ENCODE measurements at places on chromosomes 5 and 9.
A peak's percentile ranks its signal among the peaks of the same experiment; 100 is the strongest.

DNA sequence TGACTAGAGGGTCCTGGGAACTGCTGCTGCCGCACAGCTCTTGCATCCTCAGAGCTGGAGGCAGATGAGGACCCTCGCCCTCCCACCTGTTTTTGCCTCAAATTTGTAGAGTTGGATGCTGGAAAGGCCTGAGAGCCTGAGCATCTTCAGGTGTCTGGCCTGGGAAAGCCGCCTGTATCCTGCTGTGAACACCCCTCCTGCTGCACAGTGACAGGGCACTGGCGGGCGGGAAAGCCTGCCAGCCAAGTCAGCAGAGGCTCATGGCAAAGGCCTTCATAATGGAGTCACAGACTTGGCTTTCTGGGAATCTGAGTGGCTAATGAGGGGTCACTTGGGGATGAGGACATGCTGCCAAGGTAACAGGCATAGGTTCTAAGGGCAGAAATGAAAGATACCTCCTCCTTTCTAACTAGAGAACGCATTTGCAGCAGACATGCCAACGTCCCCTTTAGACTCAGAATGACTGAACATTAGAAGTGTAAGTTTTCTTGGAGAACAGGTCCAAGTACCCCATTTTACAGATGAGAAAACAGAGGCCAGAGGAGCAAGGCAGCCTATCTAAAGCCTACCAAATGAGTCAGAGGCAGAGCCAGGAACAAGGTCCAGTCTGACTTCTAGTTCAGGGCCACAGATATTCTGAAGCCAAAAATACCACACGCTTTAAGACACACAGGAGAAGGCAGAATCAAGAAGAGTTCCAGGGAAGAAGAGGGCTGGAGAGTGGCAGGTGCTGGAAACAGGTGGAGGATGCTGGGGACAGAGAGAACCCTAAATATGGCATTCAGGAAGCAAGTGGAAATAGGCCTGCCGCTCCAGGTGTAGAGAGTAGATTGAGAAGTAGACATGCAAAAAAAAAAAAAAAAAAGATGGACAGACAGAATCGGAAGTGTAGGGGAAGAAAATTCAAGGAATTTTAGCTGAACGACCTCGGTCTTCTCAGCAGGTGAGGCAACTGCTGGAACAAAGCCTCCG, 44.1 kb downstream of the EPB41L4B start:
- DNase-seq = no peak

GRCh38 chr5:157159209-157159751, 6.8 kb downstream of the GARIN3 start:
- no peak for DNase-seq

- peak; percentile 73 for DNase-seq
Observed at GRCh38 chr9:2727966-2728613, 10.8 kb downstream of the KCNV2 start.

- DNase-seq = no peak
Observed at GRCh38 chr5:17991775-17992174, 357.5 kb downstream of the TAF11L14 start.

DNA sequence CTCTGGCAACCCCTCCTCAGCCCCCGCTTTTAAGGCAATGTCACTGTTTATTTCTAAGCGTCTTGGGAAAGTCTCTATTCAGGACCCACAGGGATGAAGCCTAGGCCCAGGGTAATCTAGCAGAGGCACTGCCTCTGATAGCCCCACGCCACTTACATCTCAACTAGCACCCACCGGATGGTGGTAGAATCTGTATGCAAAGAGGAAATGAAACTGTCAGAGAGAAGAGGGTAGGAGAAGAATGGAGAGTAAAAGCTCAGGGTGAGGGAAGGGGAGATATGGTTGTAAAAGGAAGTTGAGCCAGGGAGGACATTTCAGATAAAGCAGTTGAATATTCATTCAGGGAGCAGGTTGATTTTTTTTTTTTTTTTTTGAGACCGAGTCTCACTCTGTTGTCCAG, 3.0 kb downstream of the FRRS1L start:
- no peak for DNase-seq

DNA sequence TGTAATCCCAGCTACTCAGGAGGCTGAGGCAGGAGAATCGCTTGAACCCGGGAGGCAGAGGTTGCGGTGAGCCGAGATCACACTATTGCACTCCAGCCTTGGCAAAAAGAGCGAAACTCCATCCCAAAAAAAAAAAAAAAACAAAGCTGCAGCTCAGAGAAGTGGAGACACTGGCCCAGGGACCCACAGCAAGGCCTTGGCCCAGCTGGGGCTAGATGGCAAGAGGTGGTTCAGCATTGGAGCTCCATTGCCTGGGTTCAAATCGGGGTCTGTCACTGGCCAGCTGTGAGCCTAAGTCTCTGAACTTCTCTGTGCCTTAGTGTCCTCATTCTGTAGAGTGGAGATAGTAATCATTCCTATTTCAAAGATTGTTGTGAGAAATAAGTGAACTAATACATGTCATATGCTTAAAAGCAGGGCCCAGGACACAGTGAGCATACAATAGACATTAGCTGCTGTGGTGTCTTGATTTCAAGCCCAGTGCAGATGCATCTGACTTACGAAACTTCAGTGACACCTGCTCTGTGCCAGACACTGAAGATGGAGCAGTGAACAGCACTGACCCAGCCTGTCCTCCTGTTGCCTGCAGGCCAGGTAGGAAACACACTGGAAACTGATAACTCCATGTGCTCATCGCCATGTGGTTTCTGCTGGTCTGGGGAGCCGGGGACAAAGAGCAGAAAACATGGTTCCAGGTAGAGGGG, 127.7 kb downstream of the C9orf50 start:
- no peak for DNase-seq

GRCh38 chr5:171762903-171763302, 22.7 kb upstream of the SMIM23 start:
- DNase-seq = no peak

DNA sequence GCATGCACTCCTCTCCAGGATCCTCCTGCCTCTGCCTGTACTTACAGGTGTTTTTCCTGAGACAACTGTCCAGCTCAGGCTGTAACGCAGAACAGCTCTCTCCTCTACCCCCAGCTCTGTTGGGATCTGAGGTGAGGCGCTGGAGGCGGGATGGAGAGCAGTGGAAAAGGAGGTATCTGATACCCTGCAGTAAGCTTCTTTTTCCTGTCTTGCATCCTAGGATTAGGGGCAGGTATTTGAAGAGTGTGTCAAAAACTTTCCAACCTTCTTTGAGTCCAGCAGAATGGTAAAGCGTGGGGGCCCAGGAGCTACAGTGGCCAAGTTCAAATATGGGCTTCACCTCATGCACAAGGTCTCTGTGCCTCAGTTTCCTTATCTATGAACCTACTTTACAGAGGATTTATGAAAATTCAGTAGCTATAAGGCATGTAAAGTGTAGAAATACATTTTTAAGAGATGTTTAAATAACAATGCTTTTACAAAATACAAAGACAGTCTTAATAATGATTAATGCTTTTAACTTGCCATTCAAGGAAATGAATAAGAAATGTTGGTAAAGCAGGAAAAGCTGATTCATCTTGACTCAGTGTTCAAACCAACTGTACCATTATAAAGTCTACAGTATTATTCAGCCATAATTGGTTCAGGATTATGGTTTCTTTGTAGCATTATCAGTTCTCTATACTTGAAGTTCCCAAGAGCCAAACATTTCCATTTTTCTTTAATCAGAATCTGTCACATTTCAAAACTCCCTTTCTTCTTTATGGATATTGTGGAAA, 26.1 kb downstream of the MAP1B start:
- no peak for DNase-seq

GRCh38 chr5:90558344-90559192, at the start of gene ADGRV1:
TSS of gene ADGRV1 (plus strand) at chr5:90558797. CDS start at chr5:90558896, 99 bp downstream.
- DNase-seq = no peak

- DNase-seq = no peak
Observed at GRCh38 chr5:77302247-77302646, 91.8 kb downstream of the PDE8B start.

DNA sequence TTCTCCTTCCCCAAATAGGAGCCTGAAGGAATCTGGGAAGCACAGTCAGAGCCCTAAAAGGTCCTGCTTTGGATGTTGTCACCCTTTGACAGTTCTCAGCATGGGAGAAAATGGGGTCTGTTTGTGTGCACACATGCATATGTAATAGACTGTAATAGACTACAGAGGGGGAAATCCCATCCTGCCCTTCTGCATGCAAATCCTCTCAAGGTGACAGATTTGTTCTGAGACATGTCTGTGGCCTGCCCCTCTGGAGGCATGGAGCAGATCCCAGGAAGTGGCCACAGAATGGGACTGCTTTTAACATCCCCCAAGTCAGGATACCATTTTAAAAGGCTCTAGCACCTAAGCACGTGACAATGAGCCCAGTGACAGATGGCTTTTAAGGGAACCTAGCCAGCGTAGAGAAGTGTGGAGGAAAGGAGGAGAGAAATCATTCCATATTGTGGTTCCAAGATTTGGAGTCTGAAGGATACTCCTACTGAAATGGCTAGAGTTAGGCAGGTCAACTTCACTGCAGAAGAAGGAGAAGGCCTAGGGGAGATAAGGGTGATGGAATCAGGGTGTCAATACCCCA, 483.5 kb downstream of the SPOCK1 start:
- DNase-seq = no peak

DNA sequence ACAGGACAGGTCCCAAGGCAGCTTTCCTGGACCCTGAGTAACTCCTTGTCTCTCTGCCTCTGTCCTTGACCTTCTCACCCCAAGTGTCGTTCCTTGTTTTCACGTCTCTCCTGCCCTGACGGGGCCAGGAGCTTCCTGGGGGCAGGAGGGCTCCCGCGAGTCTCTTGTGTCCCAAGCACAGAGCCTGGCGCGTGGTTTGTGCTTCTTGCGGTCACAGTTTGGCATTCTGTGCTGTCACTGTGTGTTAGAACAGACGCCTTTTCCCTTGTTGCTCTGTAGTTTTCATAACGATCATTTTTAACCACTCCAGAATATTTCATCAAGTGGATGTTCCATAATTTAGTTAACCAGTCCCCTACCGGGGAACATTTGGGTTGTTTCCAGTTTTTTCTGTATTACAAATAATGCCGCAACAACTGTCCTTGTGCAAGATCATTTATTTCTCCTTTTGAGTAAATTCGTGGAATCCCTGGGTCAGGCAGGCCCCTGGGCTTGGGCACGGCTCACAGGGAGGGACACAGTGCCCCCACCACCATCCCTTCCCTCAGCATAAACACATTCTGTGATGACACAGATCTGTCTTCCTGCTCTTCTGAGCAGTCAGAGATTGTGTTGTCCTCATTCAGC, 71.9 kb downstream of the TSPAN17 start:
- DNase-seq = no peak

GRCh38 chr9:1994180-1994579, 21.0 kb upstream of the SMARCA2 start:
- no peak for DNase-seq

DNA sequence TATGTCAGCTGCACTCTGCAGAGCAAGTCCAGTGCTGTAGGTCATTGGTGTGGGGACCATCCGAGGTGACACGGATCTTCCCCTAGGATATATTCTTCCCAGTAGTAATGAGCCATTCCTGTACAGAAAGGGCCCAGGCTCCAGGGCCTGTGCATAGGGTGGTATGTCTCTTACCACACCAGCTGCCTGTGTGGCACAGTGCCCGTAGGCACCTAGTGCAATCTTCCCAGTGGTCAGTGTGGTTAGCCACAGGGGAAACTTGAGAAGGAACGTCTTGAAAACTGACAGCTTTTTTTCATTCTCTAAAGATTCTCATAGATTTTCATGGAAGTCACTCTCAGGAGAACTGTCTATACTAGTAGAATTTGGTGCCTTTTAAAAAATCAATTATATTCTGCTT, 39.8 kb downstream of the CYSTM1 start:
- no peak for DNase-seq

- no peak for DNase-seq
Observed at GRCh38 chr9:34289159-34289558, 39.9 kb downstream of the KIF24 start.

DNA sequence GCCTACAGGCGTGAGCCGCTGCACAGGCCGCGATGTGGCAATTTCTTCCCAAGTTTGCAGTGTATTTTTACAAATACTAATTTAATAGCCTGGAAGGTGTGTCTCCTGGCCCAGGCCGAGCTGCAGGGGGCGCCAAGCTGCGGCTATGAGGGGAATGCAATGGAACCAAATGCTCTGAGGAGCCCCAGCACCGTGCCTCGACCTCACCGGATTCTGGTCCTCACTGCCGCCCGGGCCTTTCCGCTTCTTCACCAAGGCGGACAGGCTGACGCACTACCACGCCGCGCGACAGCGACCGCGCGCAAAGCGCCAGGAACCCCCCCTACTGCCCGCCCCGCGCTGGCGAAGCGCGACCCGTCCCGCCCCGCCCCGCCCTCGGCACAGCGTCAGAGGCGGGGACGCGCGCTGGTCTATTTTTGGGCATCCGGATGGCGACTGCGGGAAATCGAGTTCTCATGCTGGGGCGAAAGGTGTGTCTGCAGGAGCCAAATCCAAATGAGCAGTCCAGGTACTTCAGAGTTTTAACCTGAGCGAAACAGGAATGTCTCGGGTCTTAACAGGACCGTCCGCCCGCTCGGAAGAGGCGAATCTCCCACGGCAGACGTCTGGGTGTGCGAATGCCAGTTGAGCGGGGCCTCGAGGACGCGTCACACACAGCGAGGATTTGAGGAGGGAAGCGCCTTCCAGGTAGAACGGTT, 31.7 kb upstream of the PRXL2C start:
- no peak for DNase-seq

GRCh38 chr5:14399054-14399692, 182.4 kb upstream of the OTULINL start:
- DNase-seq = peak; percentile 71

DNA sequence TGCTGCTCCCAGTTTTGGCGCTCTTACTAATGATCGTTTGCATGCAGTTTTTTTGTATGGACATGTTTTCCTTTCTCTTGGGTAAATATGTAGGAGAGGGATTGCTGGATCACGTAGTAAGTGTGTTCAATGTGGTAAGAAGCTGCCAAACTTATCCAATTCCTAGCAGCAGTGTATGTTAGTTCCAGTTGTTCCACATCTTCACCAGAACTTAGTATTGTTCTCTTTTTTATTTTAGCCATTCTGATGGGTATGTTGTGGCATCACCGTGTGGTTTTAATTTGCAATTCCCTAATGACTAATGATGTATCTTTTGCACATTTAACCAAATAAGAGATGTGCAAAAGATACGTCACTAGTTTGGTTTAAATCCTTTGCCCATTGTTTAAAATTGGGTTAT, 65.9 kb downstream of the IPPK start:
- no peak for DNase-seq

DNA sequence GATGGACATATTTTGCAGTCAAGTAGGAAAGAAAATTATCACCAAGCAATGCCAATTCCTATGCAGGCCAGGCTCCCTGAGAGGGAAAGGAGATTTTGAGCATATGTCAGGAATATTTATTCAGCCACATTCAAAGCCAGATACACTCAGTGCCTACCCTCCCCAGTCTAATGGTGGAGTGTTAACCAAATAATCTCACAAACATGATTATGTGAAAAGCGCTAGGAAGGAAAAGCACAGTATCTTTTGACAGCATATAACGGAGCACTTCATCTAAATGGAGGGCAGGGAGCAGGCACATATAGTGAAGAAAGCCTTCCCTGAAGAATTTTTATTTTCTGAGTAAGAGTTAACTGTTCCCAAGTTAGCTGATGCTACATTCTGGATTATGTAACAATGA, 80.3 kb upstream of the SLC30A5 start:
- no peak for DNase-seq

Data from hematopoietic multipotent progenitor cell treated with erythropoietin and hydrocortisone succinate and interleukin-3 and kit ligand, for 17 days (in vitro differentiated cells).